ENCODE measurements at places on chromosomes 2 and 18.

- no peak for DNase-seq
Observed at GRCh38 chr18:51154431-51155063, 42.9 kb downstream of the MEX3C start.

DNA sequence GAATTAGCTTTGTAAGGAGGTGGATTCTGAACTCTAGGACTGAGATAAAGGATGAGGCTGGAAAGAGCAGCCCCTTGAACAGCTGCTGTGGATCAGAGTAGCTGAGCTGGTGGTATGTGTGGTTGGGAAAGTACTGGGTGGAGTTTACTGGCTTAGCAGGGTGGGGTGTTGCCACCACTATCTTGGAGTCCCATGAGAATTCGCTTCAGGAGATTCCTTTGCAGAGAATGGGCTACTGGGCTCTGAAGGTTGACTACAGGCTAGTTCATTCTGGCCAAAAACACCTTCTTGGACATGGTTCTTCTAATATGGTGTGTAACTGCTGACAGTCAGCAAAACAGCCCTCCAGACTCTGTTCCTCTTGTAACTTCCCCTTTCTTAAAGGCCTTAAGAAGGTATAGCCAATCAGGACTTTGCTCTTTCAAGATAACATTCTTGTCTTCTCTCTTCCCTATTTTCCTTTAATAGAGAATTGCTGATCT is 52.7 kb downstream of the TET3 start:
- DNase-seq: peak; percentile 81

DNA sequence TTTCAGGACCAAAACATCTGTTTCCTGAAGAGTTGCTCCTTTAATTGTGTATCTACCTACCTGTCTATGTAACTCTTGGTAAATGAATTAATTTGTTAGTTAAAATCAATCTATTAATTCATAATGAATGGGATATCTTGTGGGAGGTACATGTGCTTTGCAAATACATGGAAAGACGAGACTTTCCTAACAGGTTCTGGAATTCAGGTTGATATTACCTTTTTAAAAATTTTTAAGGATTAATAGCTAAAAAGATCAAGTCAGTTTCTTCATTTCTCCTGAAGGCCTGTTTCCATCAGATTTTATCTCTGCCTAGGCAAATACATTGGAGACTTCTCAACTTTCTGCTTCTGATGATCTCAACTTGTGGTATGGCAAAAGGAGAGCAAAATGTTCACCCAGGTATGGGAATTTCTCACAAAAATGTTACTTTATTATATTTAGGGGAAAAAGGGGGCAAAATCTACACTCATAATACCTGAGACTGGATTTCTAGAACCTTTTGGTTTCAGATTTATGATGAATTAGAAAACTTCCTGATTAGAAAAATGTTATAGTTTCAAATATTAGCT is 7.4 kb downstream of the TFPI start:
- DNase-seq: no peak

DNA sequence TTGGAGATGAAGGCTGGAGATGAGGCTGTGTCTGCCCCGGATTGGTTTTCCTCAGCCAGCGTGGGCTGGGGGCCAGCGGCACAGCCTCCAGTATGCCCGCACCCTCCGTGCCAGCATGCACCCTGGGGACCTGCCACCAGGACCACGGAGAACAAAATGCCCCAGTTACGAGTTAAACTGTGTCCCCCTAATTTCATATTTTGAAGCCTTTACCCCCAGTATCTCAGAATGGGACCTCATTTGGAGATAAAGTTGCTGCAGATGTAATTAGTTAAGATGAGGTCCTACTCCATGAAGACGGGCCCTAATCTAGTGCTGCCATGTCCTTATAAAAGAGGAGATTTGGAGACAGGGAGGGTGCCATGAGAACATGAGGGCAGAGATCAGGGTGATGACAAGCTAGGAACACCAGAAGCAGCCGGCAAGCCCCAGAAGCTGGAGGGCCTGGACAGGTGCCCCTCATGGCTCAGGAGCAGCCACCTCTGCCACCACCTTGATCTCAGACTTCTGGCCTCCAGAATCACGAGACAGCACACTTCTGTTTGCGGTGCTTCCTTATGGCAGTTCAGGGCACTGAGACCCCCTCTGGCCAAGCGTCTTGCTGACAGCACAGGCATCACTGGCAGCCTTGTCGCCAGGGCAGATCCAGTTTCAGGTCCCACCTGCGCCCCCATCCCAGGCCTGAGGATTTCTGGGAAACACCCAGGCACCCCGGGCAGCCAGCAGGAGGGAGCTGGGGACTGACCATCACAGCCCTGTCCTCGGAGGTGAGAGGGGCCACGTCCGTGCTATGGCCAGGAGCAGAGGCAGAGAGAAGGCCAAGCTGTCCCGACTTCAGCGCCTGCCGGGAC is 29.4 kb downstream of the KIF1A start:
- no peak for DNase-seq

DNA sequence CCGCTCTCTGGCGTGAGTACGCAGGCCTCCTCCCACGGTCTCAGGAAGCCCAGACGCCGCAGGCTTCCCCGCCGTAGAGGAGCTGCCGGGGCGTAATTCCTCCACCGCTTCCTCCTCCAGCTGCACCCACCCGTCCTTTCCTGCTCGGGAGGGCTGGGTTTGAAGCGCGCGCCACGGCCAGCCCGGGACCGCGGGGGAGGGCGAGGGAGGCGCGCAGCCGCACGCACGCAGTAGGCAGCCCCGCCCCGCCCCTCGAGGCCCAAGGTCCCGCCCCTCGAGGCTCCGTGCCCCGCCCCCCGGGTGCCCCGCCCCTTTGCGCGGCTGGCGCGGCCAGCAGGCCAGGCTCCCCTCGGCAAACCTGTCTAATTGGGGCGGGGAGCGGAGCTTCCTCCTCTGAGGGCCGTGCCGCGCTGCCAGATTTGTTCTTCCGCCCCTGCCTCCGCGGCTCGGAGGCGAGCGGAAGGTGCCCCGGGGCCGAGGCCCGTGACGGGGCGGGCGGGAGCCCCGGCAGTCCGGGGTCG is at the start of gene MALT1:
Gene MALT1, plus strand, starts transcription at position 355 of the 521 bp plus-strand sequence. CDS start 179 bp downstream, outside the sequence.
- peak; percentile 89 for DNase-seq

- DNase-seq: no peak
Observed at GRCh38 chr2:129861666-129862288, 117.7 kb upstream of the RAB6C start.

DNA sequence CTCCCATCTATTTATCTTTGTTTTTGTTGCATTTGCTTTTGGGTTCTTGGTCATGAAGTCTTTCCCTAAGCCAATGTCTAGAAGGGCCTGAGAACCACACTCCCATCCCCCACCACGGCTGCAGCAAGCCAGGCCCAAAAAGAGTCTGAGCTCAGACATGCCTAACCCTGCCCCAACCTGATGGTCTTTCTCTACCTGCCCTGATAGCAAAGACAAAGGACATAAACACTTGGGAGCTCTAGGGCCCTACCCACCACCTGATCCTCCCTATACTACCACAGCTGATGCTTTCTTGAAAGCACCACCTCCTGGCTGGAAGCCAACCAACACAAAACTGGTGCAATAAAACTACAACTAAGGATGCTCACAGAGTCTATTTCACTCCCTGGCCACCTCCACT is 233.4 kb downstream of the WDR7 start:
- no peak for DNase-seq

- DNase-seq: peak; percentile 45
Observed at GRCh38 chr2:168456521-168457189, 583 bp downstream of the CERS6 start.

GRCh38 chr18:9101730-9102507 is 580 bp upstream of the NDUFV2 start:
- DNase-seq: peak; percentile 85

DNA sequence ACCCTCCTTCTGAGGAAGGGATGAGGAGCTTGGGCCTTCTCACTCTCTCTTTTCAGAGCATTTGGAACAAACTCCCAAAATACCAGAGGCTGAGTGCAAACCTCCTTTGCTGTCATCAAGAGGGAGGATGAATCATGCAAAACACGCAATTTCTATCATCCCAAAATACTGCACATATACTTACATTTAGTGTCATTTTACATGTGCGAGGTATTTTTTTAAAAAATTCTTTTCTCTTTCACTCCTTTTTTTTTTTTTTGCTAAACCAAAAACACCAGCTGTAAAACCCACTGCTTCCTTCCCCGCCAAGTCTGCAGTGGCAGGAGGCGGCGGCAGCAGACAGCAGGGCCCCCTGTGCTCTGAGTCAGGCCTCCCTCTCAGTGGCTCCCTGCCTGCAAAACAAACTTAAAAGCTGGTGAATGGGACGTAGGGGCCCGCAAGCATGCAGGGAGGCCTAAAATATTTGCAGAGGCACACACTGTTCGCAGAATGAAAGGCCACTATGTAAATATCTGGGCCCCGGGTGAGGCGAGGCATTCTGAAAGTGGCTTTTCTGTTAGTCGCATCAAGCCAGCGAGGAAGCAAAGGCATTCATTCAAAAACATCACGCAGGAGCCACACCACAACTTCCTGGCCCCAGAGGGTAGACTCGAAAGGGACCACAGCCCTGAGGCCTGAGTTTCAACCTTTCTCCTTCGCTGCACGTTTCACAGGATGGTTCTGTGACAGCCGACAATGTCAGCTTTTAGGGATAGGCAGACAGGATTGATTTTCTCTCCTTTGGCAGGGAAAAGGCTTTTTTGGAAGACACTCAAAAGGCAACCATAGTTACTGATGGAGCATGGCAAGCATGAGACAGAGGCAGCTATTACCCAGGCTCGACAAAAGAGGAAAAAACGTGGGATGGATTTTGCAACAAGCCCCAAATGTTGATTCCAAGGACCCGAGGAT is 73.4 kb downstream of the ACTR2 start:
- DNase-seq: peak; percentile 88

GRCh38 chr2:191927991-191928390 is 81.1 kb upstream of the CAVIN2 start:
- peak; percentile 21 for DNase-seq

DNA sequence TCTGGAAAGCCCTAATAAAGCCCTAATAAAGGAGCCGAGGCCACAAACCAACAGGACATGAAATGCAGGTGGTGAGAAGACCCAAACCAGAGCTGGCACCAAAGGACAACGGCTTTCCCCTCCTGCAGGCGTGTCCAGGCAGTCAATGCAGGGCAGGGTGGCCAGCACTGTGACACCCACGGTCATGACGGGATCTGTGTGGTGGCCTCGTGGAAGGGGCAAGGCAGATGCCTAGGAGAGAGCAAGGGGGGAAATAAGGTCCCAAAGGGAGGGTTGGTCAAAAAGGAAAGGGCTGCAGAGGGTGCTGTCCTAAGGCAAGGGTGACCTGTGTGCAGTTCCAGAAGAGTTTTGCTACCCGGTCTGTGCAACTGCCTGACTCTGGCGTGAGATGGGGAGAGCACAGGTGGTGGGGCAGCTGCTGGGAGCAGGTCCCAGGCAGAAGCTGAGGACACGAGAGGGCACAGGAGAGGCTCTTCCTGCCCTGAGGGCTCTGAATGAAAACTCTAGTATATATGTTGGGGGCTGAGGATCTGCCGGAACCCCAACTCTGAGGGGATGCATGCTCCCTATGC is 156.7 kb downstream of the TPO start:
- no peak for DNase-seq

DNA sequence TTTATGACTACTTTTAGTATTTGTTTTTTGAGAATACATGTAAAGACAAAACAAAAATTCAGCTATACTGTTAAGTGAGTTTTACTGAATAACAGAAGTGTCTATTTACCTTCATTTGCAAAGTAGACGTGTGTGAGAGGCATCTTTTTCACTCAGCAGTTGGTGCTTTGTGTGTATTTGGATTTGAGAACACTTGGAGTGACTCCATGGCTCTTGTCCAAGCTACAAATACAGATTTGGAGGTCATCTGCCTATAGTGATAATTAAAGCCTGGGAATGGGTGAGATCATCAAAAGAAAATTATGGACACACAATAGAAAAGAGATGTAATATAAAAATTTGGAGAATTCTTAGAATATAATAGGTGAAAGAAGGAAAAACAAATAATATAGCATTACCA is 6.2 kb downstream of the NAB1 start:
- DNase-seq: no peak

DNA sequence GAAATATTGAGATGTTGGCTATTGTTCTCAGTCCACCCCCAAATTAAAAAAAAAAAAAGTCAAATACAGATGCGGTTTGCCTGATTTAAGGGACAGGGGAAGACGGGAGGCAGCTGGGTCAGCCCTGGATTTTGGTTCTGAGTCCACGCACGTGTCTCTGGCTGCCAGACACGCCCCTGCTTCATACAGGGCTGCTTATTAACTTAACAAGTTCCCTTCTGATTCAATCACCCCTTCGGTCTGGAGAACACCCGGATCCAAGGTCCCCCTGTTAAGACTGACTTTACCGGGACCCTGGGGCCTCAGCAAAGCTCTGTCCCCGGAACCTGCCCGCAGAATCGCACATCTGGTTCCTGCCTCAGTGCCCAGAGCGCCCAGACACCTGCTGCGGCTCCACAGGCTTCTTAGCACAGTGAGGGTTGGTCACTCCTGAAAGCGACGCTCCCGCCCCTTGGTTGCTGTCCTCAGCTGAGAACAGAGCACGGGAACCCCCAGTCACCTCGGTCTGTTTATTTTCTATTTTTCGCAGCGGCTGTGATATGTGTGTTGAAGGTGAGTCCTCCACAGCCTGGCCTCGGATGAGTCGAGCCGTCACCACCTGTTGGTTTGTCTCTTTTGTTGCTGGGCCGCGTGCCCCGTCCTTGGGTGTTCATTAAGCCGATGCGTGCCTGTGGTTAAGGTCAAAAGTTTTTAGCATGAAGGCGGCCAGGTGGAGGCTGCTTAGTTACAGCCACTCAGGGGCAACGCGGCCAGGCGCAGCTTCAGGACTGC is 57.2 kb downstream of the RTP5 start:
- DNase-seq: no peak

DNA sequence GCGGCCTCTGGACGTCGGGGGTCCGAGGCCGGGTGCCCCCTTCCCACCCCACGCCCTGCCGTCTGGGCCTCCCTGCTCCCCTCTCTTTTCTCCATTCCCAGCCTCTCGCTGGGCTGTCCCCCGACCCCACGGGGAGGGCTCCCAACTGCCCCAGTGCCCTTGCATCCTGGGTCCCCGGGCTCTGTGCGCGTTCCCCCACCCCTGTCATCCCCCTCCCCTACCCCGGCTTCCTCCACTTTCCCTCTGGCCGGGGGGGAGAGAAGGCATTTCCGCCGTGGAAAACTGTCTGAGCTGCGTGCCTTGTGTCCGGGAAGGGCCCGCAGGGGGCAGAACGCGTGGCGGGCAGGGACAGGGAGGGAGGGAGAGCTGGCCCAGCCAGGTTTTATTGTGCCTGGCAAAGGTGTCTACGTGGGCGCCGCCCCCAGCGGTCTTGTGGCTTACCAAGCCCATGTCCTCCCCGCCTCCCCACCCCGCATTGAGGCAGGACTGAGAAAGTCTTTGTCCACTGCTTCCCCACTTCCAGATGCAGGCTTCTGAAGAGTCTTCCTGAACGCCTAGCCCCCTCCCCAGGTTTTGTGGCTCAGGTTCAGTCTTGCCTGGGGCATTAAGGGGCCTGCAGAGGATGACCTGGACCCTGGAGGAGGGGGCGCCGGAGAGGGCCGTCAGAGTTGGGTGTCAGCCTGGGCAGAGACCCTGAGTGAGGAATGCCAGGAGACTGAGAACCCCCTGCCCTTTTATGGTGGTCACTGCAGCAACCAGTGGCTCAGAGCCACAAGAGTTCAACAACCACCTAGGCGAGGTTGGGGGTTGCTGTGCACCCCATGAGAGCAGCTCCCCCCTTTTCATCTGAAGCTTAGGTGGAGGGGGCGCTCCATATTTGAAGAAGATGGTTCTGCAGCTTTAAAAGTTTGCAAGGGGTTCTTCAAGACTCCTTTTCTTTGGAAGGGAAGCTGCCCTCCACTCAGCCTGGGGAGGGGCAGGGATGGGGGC is 1.3 kb downstream of the ITM2C start:
- DNase-seq: no peak

Measured in cardiac fibroblast (primary cell).